ENCODE measurements at places on chromosomes 11 and 22.

DNA sequence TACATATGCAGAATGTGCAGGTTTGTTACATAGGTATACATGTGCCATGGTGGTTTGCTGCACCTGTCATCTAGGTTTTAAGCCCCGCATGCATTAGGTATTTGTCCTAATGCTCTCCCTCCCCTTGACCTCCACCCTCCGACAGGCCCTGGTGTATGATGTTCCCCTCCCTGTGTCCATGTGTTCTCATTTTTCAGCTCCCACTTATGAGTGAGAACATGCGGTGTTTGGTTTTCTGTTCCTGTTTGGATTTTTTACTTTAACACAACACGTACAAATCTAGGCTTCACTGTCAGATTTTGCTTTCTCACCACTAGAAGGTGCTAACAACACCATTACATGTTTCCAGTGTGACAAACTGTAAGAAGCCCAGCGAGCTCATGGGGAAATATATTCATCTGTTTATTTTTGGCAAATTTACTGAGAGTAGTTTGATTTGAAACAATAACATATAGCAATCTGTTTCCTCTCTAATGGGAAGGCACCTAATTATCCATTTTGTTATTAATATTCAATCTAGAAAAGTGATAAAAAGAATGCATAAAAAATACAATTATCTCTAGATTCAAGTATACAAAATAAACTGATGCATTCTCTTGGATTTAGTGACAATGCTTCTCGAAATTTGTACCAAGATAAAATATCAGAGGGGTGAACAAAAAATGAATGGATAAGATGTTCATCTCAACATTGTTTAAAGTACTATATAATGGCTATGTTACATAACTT, 23.2 kb upstream of the BIRC3 start:
- no peak for DNase-seq

DNA sequence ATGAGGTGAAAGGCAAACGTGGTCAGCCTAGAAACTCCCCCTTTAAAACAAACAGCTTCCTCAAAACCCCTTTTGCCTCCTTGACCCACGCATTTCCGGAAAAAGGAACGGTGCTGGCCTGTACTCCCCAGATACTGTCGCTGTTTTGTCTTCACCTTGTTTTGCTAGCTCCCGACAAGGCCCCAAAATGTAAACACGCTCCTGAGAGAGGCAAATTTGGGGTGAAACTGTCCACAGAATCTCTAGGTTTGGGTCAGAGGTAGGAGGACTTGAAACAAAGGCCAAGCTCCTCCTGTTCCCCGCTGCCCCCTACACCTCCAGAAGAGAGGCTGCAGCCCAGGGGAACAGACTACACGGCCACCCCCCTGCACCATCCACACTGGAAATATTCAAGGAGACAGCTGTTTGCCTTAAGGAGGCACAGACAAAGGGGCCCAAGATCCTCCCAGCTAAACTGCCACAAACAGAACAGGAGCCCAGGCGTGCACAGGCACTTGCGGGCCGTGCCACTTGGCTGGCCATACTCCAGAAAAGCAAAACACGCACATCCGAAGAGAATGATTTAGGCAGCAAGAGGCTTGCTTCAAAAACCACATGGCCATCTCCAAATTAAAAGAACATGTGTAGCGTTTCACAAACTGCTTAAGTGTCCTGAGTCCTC, 160.5 kb upstream of the GRK3 start:
- DNase-seq: no peak

DNA sequence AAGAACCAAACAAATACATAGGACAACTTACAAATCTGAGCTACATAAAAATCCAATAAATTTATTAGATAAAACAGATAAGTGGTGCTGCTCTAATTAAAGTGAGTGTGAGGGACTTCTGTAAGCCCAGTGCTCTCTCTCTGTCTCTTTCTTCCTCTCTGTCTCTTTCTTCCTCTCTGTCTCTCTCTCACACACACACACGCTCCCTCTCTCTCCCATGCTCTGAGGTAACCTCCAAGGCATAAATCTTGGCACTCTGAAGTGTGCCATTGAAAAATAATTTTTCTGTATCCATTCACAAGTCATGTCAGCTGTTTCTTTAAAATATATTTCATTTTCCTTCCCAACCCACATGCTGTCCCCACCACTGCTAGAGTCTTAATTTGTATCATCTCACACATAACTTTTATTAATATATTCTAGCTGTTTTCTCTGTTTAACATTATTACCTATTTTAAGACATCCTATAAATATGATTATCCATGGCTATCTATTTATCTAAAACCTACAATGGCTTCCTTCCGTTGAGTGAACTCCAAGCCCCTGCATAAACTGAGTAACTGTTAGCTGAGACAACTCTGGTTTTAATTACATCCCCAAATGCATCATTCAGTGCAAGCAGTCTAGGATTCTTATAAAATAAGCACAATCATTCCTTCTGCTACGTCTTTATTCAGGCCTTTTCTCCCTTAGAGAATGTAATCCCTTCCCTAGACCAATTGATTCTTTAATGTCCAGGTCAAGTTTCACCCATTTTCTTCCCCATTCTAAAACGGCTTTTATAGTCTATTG, 57.4 kb upstream of the SLC5A12 start:
- DNase-seq: no peak

GRCh38 chr22:17228725-17229126, 9.5 kb upstream of the ADA2 start:
- DNase-seq: no peak

- DNase-seq: peak; percentile 84
These were observed 88.6 kb upstream of the KCNQ1OT1 start for GRCh38 chr11:2788168-2789071.

DNA sequence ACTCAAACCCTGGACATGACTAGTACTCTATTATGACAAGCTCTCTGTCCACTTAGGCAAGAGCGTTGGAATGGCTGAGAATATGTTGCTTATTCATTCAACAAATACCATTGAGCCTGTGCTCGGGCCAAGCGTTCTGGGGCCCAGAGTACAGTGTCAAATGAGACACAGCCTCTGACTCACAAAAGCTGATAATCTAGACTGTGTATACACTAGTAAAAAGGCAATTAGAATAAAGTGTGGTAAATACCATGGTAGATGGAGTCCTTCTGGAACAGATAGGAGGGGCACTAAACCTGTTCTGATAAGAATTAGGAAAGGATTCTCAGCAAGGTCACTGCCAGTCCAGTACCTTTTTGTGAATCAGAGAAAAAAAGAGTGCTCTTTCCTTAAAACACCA, 24.7 kb downstream of the KCNE3 start:
- DNase-seq: no peak

GRCh38 chr11:10038521-10039302, 255.3 kb downstream of the SBF2 start:
- DNase-seq: no peak

- no peak for DNase-seq
These were observed 13.4 kb upstream of the ACR start for GRCh38 chr22:50724616-50725015.

GRCh38 chr22:22857607-22858558, 29.7 kb upstream of the IGLL5 start:
- DNase-seq: no peak

DNA sequence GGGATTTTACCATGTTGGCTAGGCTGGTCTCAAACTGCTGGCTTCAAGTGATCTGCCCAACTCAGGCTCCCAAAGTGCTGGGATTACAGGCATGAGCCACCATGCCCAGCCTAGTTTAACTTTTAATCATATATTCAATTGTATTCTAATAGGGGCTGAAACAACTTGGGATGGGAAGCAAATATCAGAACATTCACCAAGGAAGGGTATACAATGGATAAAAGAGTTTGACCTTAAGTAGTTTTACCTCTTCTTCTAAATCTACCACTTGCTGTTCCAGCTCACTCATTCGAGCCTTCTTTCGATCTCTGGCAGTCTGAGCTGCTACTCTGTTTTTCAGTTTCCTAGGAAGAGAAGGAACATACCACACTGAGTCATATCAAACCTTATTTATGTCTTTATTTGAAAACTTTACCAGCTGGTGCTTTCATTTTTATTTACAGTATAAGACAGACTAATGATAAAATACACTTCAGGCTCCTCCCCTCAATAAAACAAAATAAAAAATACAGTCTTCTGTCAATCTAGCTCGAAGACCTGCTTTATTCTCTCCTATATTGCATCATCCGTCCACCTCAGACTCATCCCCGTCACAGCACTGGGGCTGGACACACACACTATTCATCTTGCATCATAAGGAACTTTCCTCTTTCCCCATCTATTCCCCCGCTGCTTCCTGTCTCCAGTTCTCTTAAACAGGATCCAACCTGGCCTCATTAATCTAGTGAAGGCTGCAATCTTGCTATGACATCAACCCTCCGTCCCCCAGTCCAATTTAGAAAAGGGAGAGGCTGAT, 1.4 kb downstream of the XBP1 start:
- peak; percentile 72 for DNase-seq

DNA sequence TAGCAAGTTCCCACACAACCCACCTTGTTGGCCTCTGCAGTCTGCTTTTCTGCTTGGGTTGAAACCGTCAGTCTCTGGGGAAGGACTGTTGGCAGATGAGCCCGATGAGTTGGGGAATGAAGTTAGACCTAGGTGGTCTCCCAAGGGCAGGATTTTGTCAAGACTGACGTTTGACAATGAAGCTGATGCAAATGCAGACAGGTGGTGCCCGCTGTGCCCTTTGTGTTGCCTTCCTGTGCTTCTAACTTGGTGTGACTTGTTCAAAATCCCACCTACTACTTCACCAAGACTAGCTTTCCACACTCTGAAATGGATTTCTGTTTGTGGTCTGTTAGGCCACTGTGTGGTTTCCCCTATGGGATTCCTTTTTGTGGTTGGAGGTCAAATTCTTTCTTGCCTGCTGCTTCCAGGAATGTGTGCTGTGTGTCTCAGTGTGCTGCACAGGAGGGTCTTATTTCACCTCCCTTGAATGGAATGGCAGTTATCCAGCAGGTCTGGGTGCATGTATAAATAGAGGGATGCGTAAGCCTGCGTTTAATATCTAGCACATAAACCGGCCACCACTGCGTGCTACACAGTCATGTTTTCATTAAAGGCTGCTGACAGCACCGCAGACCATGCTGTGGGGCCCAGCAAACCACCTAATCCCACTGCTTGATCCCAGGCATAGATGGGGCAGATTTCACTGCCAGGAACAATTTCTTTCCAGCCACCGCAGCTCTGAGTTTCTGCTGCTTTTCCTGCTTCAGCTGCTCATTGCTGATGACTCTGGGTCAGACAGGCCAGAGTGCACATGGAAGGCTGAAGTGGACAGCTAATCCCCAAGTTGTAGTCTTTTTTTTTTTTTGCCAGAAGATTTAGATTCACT, 44.8 kb downstream of the ADAMTS8 start:
- peak; percentile 92 for DNase-seq

DNA sequence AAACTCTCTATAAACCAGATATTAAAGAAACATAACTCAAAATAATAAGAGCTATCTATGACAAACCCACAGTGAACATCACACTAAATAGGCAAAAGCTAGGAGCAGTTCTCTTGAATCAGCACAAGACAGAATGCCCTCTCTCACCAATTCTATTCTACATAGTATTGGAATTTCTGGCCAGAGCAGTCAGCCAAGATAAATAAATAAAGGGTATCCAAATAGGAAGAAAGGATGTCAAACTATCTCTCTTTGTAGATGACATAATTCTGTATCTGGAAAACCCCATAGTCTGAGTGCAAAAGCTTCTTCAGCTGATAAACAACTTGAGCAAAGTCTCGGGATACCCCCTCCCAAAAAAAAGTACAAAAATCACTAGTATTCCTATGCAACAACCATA, 359.8 kb downstream of the LRRC4C start:
- DNase-seq: no peak

DNA sequence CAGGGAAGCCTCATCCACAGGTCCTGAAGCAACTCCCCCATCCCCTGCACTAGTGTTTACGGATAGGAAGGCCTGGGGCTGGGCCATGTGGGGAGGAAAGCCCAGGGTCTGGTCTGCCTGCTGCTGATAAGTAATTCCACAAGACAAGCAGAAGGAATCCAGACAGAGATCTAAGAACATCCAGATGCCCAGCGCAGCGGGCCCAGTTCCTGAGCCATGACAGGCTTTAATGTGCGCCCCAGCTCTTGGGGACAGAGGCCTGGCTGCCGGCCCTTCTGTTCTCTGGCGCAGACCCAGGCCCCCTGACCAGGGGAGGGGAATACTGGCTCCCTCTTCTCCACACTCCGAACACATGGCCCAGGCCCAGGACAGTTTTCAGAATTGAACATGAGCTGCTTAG, 28.8 kb upstream of the ETS1 start:
- DNase-seq: peak; percentile 86

DNA sequence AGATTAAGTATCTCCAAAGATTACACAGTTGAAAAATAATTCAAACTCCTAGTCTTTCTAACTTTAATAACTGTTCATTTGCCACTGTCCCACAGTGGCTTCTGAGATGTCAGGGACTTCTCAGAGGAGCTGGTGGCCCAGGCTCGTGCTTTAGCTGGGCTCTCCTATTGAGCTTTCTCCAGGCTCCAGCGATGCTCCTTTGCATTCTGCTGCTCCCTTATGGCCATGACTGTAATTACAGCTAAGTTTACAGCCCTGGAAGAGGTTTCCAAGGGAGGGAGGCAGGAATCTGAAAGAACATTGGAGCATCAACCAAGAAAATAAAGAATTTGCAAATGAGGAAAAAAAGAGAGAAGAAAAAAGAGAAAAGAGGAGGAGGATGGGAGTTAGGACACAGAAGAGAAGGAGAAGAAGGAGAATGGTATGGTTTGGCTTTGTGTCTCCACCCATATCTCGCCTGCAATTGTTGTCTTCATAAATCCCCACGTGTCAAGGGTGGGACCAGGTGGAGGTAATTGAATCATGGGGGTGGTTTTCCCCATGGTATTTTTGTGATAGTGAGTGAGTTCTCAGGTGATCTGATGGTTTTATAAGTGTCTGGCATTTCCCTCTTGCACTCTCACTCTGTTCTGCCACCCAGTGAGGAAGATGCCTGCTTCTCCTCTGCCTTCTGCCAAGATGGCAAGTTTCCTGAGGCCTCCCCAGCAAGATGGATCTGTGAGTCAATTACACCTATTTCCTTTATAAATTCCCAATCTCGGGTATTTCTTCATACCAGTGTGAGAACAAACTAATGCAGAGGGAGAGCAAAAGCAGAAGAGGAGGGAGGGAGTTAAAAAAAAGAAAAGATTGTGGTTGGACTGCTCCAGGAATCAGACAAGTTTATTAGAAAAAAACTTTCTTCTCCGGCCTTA, 857.0 kb downstream of the KCNA4 start:
- peak; percentile 80 for DNase-seq

DNA sequence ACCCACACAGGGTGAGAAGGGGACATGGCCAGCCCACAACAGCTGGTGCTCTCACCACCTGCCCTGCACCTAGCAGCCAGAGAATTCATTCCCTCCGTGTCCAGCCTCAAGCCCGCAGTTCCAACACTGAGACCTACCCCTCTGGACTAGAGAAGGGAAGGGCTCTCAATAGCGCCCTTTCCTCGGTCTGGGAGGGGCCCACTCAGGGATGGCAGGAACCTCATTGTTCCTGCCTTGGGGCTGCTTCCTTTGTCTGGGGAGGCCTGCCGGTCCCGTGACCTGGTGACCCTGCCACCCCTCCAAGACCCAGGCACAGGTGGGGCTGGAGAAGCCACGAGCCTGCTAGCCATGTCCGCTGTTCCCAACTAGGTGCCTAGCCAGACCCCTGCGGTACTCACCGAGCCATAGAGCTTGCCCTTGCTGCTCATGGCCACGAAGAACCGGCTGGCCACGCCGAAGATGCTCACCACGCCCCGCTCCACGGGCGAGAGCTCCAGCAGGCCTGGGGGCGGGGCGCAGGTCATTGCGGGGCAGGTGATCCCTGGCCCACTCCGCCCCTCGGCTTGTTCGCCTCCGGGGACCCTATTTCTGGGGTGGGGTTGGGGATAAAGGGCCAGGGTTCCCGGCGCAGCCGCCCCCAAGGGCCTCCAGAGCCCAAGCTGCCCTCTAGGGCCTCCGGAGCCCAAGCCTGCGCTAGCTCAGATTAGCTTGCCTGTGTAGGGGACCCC, 1.4 kb downstream of the FGF4 start:
- DNase-seq: no peak

Data from islet precursor cell (in vitro differentiated cells).